ENCODE measurements at places on chromosomes 16 and 17. TPM values are rescaled to one million over a fixed set of nuclear protein-coding genes. Genes with fewer than 3 reads are reported as not detected.

DNA sequence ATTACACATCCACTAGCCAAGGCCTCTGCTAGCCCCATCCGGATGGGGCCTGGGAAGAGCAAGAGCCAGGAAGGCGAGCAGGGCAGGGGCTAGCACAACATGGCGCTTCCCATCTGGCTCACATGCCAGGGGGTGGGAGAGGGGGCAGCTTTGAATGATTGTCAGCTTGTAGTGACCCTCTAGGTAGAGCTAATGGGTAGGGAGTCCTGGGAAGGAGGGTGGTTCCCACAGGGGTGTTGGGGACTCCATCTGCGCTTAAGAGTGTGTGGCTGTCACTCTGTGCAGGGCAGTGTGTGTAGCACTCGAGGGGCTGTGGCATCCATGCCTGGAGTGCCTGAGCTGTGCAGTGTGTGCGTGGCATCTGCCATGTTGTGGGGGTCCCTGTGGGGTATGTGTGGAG lies 24.5 kb downstream of the ARHGAP23 start:
- DNase-seq, result no peak

The GNAO1 gene
- total RNA-seq, result 6.8 TPM

GRCh38 chr16:89906140-89907025 lies 12.3 kb upstream of the MC1R start:
- DNase-seq, result no peak

The TTYH2 gene
- total RNA-seq, result 5.8 TPM

DNA sequence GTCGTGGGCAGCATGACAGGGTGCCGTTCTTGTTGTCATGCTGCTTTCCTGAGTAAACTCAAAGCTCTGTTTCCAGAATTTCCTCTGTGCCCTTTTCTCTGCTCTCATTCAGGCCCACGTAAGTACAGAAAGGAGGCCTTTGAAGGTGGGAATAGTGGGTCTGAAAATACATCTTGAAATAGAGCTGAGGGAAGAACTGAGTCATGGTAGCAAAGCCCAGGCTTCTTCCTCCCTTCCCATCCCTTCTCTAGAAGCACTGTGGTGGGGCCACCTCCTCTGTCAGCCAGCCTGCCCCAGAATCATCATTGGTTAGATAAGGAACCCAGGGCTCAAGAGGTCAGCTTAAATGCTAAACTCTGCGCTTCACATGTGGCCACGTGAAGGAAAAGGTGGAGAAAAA lies 9.4 kb downstream of the CTRL start:
- DNase-seq, result no peak

The TBC1D10B gene
- 41.5 TPM for total RNA-seq

The TGFB1I1 gene
- 471 TPM for total RNA-seq

DNA sequence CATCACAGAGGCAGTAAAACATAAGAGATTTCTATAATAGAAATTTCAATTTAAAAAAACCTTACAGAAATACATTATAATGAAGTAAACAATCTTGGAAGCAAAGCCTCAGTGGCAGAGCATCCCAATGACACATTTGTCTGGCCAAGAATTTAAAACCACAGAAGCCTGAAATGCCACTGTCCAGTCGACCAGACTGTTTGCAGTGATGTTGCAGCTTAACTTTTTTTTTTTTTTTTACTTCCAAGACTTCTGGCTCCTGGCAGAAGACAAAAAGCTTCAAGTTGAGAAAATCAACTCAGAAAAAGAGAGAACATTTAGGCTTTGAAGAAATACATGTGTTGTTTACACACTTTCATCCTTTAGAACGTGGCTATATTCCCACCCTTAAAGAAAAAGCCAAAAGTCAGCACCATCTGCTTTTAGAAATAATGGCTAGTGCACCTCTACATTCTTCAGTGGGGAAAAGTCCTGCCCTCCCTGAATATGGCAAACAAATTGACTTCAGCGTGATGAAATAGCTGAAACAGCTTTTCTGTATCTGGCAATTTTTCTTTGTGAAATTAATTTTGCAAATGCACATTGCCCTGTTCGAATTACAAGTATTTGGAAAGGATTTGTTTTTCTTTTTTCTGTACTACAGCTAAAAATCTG lies 205.5 kb upstream of the MON1B start:
- DNase-seq, result no peak

Data from esophagus muscularis mucosa (tissue), 4 donors.